Activated T-cell treated with anti-CD3 and anti-CD28 coated beads for 48 hours (primary cell): ENCODE measurements at places on chromosomes 11 and 22.

DNA sequence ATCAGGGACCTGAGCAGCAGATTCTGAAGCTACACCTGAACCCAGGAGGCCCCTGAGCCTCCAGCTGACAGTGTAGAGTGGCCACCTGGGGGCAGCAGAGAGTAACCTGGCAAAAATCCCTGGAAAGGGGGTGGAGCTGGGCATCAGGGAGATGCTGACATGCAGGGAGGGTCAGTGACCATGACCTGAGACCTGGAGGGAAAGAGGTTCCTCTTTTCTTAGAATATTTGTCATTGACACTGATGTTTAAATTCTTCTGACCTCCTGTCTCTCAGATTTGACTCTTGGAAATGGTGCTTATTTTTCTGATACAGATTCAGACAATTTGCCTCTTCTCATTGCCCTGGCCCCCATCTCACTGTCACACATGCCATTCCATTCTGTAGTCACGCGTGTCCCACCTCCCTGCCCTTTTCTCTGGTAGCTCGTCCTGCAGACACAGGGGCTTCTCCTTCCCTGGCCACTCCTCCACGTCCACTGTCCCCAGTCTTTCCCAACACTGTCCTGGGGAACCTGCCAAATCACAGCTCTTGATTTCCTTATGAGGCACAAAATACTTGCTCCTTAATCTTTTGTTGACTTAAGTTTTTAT lies 117.2 kb upstream of the IGLL5 start:
- peak; percentile 38 for DNase-seq

GRCh38 chr11:125591649-125592304 lies 875 bp upstream of the STT3A start:
- peak; percentile 21 for DNase-seq

DNA sequence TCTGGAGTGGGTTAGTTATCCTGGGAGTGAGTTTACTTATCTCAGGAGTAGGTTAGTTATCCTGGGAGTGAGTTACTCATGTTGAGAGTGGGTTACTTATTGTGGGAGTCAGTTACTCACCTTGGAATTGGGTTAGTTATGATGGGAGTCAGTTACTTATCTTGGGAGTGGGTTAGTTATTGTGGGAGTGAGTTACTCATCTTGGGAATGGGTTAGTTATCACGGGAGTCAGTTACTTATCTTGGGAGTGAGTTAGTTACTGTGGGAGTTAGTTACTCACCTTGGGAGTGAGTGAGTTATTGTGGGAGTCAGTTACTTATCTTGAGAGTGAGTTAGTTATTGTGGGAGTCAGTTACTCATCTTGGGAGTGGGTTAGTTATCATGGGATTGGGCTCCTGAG lies 49.6 kb upstream of the B3GAT1 start:
- DNase-seq, result no peak

DNA sequence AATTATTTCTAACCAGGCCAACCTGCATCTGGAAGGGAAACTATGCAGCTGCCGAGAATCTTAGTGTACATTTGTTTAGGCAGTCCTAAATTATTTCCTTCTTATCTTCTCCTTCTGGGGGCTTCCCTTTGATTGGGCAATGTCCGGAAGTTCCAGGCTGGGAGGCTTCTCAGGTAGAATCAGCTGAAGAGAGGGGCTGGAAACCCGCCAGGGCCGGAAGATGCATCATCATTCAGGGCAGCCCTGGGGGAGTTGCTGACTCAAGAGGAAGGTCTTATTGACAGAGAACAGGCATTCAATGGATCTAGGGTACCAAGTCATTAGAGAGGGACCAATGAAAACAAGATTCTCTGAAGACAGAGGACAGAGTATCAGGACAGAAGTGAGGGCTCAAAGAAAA lies 150.7 kb downstream of the BLID start:
- no peak for DNase-seq

GRCh38 chr11:120789391-120789790 lies 234.5 kb upstream of the TBCEL start:
- no peak for DNase-seq

GRCh38 chr22:20531404-20532201 lies 24.2 kb downstream of the MED15 start:
- DNase-seq, result no peak

DNA sequence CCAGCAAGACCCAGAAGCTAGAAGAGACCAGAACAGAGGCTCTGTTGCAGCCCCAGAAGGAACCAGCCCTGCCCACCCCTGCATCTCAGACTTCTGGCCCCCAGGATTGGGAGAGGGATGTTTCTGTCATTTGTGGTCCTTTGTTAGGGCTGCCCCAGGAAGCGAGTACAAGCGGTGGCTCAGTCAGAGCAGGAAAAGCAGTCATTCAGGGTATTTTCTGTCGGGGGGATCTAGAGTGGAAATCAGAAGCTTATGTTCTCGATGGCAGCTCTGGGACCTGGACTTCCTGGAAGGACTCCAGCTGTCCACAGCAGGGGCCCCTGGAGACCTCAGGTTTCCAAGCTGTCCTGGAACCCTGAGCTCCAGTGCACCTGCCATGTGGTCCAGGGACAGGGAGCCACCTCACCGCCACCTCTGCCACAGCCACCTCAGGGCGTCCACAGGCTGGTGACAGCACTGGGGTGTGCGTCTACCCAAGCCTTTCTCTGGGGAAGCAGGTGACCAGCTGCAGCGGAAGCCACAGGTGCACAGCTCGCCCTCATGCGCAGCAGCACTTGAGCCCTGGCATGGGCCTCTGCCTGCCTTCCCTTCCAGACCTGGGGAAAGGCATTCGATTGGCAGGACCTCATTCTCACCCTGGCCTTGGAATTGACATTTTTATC lies 2.6 kb downstream of the KRTAP5-5 start:
- no peak for DNase-seq

GRCh38 chr11:70944636-70945035 lies 307.7 kb downstream of the SHANK2 start:
- DNase-seq, result no peak
